Osteocyte (in vitro differentiated cells): ENCODE measurements at places on chromosomes 1 and 21. TPM values are rescaled to one million over a fixed set of nuclear protein-coding genes. Genes with fewer than 3 reads are reported as not detected.

DNA sequence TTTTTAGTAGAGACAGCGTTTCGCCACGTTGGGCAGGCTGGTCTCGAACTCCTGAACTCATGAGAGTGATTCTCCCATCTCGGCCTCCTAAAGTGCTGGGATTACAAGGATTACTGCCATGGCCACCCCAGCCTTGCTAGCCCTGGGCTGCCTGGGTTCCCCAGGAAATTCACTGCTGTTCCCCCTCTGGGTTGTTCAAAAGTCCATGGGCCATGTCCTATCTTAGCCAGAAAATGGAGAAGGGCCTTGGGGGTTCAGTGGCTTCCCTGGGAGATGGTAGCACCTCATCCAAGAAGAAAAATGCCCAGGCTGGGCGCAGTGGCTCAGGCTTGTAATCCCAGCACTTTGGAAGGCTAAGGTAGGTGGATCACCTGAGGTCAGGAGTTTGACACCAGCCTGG is 20.9 kb downstream of the SLC26A9 start:
- DNase-seq: no peak

DNA sequence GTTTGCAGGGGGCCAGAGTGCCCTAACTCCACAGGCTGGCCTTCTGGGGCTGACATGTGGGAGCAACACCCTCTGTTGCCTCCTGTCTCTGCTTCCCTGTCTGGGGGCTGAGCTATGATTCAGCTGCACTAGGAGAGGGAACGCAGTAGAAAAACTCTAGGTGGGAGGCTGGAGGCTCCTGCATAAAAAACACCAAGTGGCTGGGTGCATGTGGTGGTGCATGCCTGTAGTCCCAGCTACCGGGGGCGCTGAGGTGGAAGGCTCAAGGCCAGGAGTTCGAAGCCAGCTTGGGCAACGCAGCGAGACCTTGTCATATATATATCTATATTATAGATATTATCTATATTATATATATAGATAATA is 5.6 kb downstream of the KIF17 start:
- no peak for DNase-seq

DNA sequence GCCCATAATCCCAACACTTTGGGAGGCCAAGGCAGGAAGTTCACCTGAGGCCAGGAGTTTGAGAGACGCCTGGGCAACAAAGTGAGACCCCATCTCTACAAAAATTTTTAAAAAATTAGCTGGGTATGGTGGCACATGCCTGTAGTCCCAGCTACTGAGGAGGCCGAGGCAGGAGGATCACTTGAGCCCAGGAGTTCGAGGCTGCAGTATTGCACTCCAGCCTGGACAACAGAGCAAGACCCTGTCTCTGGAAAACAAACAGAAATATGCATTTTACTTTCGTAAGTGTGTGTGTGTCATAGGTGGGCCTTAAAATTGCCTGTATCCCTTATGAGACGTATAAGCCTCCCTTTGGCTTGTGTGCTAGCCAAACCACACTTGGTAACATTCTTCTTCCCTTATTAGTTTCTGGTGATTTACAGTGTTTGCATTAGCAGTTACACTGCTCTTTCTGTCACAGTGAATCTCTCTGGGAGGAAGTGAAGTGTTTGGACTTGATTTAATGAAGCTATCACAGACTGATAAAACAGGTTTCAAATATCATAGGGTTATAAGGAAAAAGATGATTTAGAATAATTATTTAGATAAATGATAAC is 48.9 kb upstream of the KIF26B start:
- no peak for DNase-seq

IGFN1 gene
- 3.2 and 3.8 TPM in 2 replicates for total RNA-seq

GRCh38 chr1:240527086-240527485 is 84.9 kb downstream of the GREM2 start:
- no peak for DNase-seq

GRCh38 chr21:34946385-34946840 is 102.7 kb downstream of the RUNX1 start:
- no peak for DNase-seq

- no peak for DNase-seq
Measured at GRCh38 chr1:239795304-239795703, 296.4 kb upstream of the FMN2 start.

DNA sequence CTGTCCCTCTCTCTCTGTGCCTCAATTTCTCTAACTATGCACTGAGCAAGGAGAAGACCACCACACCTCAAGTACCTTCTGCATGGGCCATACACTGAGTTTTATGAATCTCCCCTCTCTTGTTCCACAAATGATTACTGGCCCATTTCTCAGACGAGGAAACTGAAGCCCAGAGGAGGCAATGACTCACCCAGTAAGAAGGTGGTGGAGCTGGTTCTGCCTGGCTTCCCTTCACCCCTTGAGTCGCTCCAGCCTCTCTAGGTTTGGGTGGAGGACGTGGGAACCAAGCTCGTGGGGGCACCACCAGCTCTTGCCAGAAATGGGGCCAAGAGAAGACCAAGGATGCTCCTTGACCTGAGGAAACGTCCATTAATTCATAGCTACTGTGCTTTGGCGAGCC is 21.3 kb upstream of the RUNX3 start:
- no peak for DNase-seq

SOAT1 gene
- total RNA-seq: 39.6 and 41.3 TPM in 2 replicates

- no peak for DNase-seq
Measured at GRCh38 chr1:224245188-224245587, 62.1 kb downstream of the DEGS1 start.

DNA sequence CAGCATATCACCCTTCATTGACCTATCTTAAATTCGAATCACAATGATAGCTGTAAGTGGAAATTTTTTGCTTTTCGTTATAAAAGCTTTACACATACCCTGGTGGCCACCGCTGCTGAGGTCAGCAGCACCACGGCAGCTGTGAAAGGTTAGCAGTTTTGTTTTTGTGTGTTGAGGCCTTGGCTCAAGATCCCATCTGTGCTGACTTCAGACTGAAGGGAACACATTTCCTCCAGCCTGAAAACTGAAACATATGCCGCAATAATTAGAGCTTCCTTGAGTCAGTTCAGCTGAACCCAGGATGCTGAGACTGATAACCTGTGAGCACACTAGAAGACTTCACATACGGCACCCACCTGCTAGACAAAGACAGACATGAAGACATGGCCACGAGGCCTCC is 103.0 kb downstream of the SMYD3 start:
- DNase-seq: no peak

GRCh38 chr1:203342192-203342940 is 8.6 kb downstream of the FMOD start:
- no peak for DNase-seq

DNA sequence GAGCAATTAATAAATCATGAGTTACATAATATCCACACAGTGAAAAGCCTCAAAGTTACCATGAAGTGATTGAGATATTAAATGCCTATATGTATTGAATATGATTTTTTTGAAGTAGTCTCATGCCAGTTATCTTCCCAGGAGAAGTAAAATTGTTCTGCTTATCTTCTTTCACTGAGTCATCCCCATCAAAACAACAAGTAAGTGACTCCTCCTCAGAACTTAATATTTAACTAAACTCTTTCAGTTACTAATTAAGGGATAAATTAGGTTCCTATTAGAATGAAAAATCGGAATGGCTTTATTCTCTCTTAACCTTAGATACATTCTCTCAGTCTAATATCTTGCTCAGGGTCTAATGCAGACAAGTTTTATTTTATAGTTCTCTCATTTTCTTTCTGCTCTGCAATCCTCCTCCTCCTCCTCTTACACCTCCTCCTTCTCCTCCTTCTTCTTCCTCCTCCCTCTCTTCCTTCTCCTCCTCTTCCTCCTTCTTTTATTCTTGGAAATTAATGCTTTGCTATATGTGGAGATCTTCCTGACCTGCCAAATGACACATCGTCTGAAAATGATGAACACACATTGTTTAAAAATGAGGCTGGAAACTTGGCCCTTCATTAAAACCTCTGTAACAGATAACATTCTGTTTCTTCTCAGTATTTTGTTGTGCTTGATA is 110.9 kb downstream of the RUNX1 start:
- DNase-seq: no peak

DNA sequence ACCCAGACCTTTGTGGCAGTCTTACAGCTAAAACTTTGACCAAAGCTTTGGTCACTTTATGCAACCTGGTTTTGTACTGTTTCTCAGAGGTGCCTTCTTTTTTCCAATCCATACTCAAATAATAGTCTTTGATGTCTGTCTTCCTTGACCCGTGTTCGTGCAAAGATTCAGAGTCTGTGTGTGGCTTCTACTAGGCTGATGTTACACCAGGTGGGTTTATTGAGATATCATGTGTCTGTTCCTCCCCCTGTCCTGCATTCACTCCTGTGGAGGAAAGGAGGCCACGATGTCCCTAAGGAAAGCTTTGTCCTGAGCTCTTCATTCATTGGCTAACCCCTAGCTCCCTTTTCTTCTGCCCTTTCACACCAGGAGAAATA is 15.0 kb upstream of the IKBKE start:
- no peak for DNase-seq

CADM3 gene
- 0.13 TPM in 1 of 2 replicates, not detected in the other for total RNA-seq

CRB1 gene
- not detected in 2 replicates for total RNA-seq
